ENCODE measurements at places on chromosomes 5 and 9.

GRCh38 chr5:163893281-163893680 is 387.9 kb downstream of the MAT2B start:
- DNase-seq = no peak

DNA sequence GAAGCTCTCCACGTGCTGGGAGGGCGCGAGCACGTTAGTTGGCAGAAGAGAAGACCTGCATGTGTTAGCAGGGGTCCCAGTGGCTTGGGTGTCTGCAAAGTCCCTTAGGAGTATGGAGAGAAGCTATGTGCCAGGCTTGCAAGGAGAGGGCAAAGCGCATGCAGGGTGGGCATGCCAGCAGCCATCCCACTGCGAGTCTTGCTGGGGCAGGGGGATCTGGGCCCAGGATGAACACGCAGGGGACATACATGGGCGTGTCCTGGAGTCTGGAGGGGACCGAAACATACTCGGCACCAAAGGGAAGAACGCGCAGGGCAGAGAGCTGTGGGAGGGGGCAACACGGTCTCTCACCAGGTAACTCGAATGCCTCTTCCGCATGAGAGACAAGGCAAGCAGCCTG is 43.6 kb upstream of the IPPK start:
- DNase-seq = no peak

GRCh38 chr9:101167490-101168134 is 139.1 kb downstream of the PLPPR1 start:
- DNase-seq = no peak

GRCh38 chr5:73450672-73451223 is 2.2 kb upstream of the FOXD1 start:
- DNase-seq = no peak

GRCh38 chr5:138724470-138725146 is 28.6 kb upstream of the CTNNA1 start:
- DNase-seq = peak; percentile 45

DNA sequence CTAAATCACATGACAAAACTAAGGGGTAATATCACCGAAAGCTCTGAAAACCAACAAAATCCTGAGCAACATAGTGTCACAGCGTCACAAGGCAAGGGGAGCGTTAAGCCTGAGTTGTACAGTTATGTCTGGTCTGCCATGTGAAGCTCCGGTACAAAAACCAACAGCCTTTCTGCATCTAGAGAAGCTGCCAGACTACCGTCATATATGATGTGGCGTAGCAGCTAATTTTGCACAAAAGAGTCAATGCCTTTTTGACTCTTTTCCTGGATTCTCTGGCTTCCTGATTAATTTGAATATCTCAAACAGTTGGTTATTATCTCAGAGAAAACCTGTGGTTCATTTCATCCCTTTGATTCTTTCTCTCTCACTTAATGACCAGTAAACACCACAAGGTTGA is 16.0 kb upstream of the ATP10B start:
- DNase-seq = no peak

DNA sequence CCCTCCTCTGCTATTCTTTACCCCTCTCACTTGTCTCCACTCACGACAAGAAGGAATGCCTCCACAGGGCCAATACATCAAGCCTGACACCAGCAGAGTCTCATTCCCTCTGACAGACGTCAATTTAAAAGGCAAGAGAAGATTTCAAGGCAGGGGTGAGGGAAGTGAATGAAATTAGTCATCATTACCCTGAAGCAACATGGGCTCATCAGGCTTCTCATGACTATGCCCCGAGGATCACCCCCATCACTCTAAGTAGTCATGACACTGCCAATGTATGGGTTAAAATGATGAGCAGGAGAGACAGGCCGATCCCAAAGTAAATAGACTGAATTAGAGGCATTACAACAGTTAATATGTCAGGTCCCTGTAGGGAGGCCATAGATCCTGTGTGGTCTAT is 504.4 kb downstream of the TLE4 start:
- no peak for DNase-seq

- no peak for DNase-seq
These were observed 28.1 kb downstream of the ACSL6 start for GRCh38 chr5:131983244-131983771.

GRCh38 chr9:137907776-137908175 is 30.2 kb downstream of the CACNA1B start:
- no peak for DNase-seq

GRCh38 chr9:96116275-96117064 is 185.5 kb downstream of the HSD17B3 start:
- no peak for DNase-seq

DNA sequence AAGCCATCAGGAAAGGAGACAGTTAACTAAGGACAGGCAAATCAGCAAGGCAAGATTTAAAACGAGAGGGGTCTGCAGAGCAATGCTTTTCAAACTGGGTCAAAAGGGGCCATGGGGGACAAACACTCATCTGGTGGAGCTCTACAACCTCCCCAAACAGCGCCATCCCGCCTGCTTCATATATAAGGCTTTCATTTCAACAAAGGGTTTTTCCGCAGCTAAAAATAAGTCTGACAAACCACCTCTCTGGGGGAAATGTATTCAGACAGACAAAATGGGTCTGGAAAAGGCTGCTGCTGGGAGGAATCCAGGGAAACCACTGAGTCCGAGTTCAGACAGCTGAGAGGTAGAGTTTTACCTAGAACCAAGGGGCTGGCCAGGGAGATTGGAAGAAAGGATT is 8.3 kb upstream of the SEPTIN8 start:
- DNase-seq = no peak

DNA sequence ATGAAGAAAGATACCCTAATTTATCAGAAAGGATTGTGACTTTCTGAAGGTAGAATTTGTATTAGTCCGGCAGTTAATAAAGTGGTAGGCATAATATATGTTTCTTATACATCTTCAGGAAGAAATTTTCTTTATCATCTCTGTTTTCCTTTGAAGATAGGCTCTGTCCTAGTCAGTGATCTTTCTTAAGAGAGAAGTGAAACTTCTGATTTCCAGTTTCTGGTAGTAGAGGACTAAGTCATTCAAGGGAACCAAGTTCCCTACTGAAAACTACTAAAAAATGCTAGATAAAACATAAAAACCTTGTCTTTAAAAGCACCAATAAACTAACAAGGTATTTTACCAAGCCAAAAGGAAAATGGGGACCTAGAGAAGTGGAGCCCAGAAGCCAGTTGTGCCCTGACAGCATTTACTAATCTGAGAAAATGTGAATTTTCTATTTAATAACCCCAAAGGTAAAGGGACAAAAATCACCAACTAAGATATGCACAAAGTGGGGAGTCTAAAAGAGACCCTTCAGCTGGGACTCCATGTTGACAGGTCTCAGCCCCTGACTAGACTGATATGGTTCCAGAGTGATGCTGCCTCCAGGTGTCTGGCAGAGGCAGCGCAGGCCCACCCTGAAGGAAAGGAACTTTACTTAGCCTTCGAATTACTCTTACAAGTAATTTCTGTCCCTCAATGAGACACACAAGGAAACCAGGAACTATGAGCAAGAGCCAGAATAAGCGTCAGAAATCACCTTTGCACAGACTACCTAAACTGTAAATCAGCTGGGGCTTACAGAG is 72.7 kb downstream of the FAM78A start:
- no peak for DNase-seq

- DNase-seq = no peak
These were observed 69.6 kb upstream of the PTCH1 start for GRCh38 chr9:95586326-95586725.

GRCh38 chr5:119315516-119315949 is 40.3 kb upstream of the TNFAIP8 start:
- DNase-seq = peak; percentile 76

DNA sequence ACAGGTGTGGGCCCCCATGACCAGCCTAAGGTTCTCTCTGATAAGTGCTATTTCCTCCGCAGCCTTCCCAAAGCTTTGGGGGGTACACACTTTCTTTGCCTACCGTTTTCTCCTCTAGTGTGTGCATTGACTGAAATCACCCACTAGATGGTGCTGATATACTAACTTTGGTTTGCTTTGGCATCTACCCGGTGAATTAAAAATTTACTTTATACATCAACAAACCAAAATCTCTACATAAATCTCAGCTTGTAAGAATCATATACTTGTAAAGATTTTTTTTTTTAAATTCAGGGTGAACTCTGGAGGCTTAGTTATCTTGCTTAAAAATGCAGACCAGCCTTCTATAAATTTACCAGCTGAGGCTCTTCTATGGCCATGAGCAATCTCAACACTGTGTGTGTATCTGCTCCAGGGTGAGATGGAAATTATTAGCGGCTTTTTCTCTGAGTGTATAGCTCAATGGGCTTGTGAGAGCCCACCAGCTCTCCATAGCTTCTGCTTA is 475.7 kb upstream of the TNC start:
- peak; percentile 12 for DNase-seq

DNA sequence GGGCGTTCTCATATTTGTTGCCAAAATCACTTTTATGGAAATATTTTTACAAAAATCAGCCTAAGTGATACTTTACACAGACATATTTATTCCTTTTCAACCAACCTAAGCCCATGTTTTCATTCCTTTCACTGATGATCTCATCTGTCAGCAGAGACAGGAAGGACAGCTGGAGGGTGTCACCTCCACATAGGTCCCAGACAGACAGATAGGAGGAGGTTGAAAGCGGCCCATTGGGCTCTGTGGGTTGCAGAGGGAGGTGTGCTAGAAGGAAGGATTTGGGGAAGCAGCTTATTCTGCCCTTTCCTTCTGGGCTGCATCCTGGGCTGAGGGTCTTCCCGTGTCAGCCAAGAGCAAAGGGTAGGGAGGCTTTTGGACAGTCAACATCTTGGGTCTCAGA is 26.0 kb upstream of the SEMA4D start:
- DNase-seq = peak; percentile 66

DNA sequence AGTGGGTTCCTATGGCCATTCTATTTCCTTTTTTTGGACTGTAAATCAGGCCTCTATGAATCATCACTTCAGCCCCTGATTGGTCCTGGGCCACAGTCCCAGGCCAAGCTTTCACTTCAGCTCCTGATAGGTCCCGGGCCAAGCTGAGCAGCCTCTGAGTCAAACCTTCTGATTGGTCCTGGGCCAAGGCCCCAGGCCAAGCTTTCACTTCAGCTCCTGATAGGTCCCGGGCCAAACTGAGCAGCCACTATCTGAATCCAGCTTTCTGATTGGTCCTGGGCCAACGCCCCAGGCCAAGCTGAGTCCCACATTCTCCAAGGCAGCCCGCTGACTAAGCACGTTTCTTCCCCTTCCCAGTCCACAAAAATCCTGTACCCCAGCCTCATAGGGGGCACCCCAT is 1972.9 kb upstream of the ACO1 start:
- DNase-seq = no peak

- peak; percentile 42 for DNase-seq
These were observed 5.2 kb downstream of the SURF4 start for GRCh38 chr9:133370685-133371084.

GRCh38 chr9:125942125-125942524 is 195.0 kb downstream of the PBX3 start:
- DNase-seq = no peak

- DNase-seq = no peak
These were observed 44.2 kb downstream of the IL31RA start for GRCh38 chr5:55895346-55895745.

- DNase-seq = no peak
These were observed 2.9 kb upstream of the SLC4A9 start for GRCh38 chr5:140356853-140357725.

All from CD4-positive, alpha-beta T cell treated with Interleukin-1 beta for 1 hour (primary cell).